Left kidney (tissue), 8 donors: ENCODE measurements at places on chromosomes 2 and 18. TPM values are rescaled to one million over a fixed set of nuclear protein-coding genes. Genes with fewer than 3 reads are reported as not detected.

GRCh38 chr2:181073896-181074295 is 93.5 kb downstream of the UBE2E3 start:
- DNase-seq = no peak

- DNase-seq = peak; percentile 37
Observed at GRCh38 chr18:66316701-66317100, 287.2 kb downstream of the CDH19 start.

- no peak for DNase-seq
Observed at GRCh38 chr2:9983401-9984216, 32.1 kb downstream of the GRHL1 start.

DNA sequence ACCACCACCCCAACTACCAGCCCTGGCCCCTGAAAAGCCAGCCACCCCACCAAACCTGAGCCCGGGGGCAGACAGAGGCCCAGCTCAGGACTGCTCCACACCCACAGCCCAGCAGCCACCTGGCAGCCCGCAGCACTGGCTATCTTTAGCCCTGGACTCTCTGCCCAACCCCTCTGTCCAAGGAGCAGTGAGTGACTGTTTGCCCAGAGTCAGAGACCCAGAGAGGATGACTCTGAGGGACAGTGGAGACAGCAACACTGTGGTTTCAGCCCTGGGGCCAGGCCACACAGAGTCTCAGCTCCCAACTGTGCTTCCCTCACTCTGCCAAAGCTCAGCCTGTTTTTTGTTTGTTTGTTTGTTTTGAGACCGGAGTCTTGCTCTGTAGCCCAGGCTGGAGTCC is 32.6 kb downstream of the BIN1 start:
- no peak for DNase-seq

GRCh38 chr2:9914384-9915065 is 37.0 kb upstream of the GRHL1 start:
- no peak for DNase-seq

DNA sequence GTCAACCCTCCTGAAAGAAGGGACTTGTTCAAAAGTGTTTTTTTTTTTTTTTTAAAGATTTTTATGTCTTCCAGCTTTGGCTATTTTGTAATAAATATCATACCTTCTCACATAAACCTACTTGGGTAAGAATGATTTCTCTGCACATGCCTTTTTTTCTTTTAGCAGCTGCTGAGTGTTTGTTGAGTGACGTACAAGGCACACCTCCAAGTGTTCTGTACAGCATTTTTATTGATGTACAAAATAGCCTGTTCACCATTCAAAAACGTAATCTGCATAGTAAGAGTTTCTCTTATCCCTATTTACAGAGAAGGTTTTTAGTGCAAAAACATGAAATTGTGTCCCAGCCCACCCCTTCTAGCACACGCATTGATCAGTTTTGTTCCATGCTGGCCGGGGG is 77.6 kb downstream of the MEP1B start:
- DNase-seq = no peak

DNA sequence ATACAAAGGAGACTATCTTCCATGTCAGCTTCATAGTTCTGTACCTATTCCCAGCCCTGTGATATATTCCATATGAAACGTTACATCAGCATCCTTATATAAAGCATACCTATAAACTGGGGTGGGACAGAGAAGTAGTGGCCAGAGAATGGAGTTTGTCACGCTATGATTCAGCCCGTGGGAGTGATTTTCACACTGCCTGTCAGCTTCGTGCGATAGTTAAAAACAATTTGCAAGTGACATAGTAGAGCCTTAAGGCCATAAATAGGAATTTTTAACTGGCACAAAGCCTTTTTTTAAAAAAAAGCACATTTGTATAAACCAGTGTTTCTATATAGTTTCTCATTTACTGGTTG is 30.2 kb downstream of the PKP4 start:
- no peak for DNase-seq

DNA sequence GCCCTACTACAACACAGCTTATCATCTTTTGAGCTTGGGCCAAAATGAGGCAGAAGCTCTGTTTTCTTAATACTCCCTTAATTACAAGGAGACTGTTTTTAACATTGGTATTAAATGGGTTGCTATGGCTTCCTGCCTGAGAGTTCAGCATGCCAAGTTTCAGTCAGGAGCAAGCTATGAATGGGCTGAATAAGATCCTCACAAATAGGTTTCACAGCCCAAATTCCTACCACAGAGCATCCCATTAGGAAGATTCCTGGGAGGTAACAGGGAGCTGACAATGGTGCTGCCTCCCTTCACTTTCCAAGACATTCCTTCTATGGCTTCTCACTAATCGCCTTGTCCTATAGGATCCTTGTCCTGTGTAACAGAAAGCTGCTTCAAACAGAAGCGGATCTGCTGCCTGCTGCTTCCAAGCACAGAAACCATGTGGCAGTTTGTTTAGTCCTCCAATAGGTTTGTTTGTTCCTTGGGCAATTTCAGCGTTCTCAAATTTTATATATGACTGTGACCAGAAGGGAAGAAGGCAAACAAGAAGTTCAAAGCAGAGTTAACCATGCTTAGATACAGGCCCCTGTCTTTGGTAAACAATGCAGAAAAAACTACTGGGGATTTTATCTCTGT is 70.9 kb downstream of the NCKAP5 start:
- DNase-seq = no peak

- DNase-seq = no peak
Observed at GRCh38 chr2:169670215-169670651, 24.0 kb downstream of the CFAP210 start.

DNA sequence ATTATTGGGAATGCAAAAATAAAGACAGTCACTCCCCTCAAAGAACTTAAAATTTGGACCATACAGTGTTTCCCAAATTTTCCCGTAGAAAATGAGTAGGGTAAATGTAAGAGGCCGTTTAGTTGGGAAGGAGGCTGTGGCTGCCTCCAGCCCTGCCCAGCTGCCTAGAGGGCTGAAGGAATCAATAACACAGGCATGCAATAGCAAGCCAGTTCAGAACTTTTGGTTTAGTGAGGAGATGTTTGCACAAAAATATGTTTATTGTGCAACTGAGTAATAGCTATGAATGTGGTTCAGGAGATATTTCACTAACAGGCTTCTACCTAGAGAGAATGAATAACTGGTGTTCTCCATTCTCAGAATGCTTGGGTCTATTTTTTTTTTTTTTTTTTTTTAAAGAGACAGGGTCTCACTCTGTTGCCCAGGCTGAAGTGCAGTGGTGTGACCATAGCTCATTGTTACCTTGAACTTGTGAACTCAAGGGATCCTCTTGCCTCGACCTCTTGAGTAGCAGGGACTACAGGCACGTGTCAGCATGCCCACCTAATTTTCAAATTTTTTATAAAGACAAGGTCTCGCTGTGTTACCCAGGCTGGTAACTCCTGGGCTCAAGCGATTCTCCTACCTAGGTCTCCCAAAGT is 23.6 kb downstream of the UGP2 start:
- no peak for DNase-seq

GRCh38 chr2:169439900-169440299 is 39.4 kb upstream of the BBS5 start:
- no peak for DNase-seq

DNA sequence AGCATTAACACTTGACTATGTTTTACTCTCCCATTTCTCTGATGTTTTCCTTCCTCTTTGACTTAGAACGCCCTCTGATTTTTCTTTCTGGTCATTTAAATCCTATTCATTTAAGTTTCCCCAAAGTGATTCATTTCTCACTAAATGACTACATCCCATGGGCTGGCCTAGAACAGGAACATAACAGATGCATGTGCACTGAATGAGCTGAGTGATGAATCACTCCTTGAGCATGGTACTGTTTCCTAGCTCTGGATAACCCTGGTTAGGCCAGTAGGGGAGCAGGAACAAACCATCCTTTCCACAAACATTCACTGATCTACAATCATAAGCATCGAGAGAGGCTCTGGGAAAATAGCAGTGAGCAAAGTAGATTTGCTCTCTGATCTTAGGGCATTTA is 221.9 kb upstream of the SETBP1 start:
- no peak for DNase-seq

- DNase-seq = no peak
Observed at GRCh38 chr18:77140439-77141109, 8.0 kb upstream of the MBP start.

GRCh38 chr2:157735532-157735931 is 106.9 kb upstream of the ACVR1C start:
- no peak for DNase-seq

- no peak for DNase-seq
Observed at GRCh38 chr2:54606393-54606958, 117.0 kb upstream of the EML6 start.

GRCh38 chr2:37425408-37425807 is 81.0 kb downstream of the QPCT start:
- DNase-seq = no peak

- no peak for DNase-seq
Observed at GRCh38 chr2:117523711-117524238, 290.7 kb upstream of the DDX18 start.

- no peak for DNase-seq
Observed at GRCh38 chr2:56170504-56170903, 13.3 kb upstream of the CCDC85A start.

GRCh38 chr2:121558329-121558728 is 27.6 kb downstream of the RNU4ATAC start:
- DNase-seq = no peak

GRCh38 chr2:228535396-228535795 is 353.9 kb upstream of the SPHKAP start:
- DNase-seq = no peak

DNA sequence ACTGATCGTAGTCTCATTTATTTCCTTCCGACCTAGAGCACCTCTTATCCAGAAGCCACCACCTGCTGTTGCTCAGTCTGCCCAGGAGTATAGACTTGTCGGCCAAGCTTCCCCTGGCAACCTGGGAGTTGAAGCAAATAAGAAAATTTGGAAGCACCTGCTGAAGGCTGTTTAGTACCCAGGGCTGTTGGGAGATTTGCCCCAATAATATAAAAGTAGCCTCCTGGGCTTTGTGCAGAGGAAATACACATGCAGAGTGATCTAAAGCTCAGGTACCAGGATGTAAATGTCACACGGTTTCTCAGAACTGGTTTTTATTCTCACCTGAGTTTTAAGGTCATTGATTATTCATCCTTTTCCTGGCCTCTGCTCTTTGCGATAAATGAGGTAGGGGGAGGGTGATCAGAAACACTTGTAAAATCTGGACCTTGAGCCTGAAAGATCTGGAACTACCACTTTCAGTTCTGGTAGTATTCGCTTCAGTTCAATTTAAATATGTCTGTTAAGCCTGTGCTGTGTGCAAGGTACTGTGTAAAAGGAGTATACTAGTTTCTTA is 789 bp upstream of the COX7A2L start:
- no peak for DNase-seq

GRCh38 chr2:13056259-13056843 is 339.6 kb downstream of the TRIB2 start:
- DNase-seq = peak; percentile 19

GRCh38 chr2:69348781-69349180 is 38.2 kb downstream of the GFPT1 start:
- no peak for DNase-seq

DNA sequence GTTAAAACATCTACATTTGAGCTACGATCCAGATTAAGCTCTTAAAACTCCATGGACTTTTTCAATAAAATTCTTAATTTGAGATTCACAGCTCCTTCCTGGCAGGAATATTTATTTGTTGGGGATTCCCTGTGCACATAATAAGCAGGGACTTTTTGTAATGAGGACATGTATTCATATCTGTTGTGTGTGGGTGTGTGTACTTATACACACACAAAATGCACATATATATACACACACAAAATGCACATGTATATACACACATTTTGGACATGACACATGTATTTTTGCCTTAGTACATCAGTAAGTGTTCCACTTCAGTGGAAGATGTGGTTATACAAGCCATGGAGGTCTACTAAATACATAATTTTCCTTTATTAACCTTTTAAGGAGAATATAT is 1131.1 kb upstream of the CDH2 start:
- no peak for DNase-seq

DNA sequence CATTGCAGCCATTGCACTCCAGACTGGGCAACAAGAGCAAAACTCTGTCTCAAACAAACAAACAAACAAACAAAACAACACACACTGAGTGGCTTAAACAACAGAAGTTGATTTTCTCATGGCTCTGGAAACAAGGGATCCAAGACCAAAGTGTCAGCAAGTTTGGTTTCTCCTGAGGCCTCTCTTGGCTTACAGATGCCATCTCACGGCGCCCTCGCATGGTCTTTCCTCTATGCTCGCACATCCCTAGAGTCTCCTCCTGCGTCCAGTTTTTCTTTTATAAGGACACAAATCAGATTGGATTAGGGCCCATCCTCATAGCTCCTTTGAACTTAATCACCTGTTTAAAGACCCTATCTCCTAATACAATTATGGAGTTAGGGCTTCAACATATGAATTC is 133.4 kb upstream of the LRRTM1 start:
- no peak for DNase-seq

GRCh38 chr2:177670791-177671535 is 278.4 kb downstream of the AGPS start:
- DNase-seq = no peak

DNA sequence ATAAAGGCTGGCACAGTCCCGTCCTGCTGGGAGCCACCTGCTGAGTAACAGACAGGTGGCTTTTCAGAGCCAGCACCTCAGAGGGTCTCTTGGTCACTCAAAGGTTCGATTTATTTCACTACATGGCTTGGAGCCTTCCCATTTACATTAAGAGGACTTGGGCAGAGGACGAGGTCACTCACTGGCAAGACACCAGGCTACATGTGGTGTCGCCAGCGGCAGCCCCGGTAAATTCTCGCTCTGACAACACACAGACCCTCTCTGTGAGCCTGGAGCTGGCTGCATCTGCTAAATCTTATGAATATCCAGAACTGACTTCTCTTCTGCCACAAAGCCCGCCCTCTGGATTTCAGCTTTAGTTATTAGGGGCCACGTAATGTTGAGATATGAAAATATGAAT is 254.7 kb downstream of the VAPA start:
- no peak for DNase-seq

DNA sequence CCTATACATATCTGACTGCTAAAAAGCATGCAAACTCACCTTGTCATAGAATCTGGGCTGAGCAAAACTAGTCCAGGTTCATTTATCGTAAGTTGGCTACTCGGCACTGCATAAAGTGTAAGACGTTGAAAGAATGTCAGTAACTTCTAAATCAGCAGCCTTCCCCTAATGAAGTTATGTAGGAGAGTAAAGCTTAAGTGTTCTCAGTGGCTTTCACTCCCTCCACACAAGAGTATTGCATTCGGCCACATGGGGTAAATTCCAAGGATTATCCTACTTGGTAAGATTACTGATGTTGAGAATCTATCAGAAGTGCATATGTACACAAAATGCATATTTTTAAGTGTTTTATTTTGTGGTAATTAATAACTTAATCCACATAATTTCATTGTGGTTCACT is 130.1 kb downstream of the LCLAT1 start:
- DNase-seq = no peak

- DNase-seq = no peak
Observed at GRCh38 chr2:226423498-226423960, 376.1 kb downstream of the IRS1 start.

- no peak for DNase-seq
Observed at GRCh38 chr18:65721619-65722018, 29.2 kb upstream of the CDH7 start.

GRCh38 chr18:46393230-46393629 is 263.8 kb downstream of the LOXHD1 start:
- no peak for DNase-seq

Gene LHCGR
- 0.37 TPM for polyA plus RNA-seq

Gene NEUROD1
- polyA plus RNA-seq = not detected

Gene ESPNL
- polyA plus RNA-seq = 0.30 TPM

Gene ALK
- 0.55 TPM for polyA plus RNA-seq

Gene MC5R
- 0.22 TPM for polyA plus RNA-seq

Gene ELAC1
- polyA plus RNA-seq = 18.4 TPM

Gene NT5C1B
- polyA plus RNA-seq = 1.5 TPM

Gene STAT4
- polyA plus RNA-seq = 11.4 TPM

Gene CD302
- polyA plus RNA-seq = 13.2 TPM

Gene FSIP2
- polyA plus RNA-seq = 4.1 TPM
